Body of pancreas (tissue), 4 donors: ENCODE measurements at places on chromosomes 3 and 15.

GRCh38 chr3:184874709-184875644 lies 63.0 kb downstream of the VPS8 start:
- peak; percentile 6 for DNase-seq

- no peak for DNase-seq
These were observed 9.5 kb downstream of the H1-8 start for GRCh38 chr3:129552287-129553050.

- DNase-seq = no peak
These were observed 19.6 kb downstream of the TIMP4 start for GRCh38 chr3:12139111-12139511.

GRCh38 chr3:73759297-73759711 lies 134.6 kb upstream of the PDZRN3 start:
- DNase-seq = no peak

DNA sequence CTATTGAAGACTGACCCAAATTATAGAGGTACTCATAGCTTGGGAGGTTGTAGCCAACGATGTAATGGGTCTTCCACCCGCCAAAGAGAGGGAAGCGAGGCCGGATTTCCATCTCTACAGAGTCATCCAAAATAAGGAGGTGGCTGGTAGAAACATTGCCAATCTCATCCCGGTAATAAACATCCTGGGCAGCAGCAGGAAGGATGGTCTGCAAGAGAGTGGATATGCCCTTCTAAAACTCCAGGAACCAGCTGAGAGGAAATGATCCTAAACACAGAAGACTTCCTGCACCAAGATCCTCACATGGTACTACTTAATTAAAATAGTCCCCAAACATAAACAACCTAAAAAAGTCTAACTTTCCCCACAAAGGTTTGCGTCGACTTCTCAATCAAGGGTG lies 20.7 kb downstream of the RPN1 start:
- no peak for DNase-seq

DNA sequence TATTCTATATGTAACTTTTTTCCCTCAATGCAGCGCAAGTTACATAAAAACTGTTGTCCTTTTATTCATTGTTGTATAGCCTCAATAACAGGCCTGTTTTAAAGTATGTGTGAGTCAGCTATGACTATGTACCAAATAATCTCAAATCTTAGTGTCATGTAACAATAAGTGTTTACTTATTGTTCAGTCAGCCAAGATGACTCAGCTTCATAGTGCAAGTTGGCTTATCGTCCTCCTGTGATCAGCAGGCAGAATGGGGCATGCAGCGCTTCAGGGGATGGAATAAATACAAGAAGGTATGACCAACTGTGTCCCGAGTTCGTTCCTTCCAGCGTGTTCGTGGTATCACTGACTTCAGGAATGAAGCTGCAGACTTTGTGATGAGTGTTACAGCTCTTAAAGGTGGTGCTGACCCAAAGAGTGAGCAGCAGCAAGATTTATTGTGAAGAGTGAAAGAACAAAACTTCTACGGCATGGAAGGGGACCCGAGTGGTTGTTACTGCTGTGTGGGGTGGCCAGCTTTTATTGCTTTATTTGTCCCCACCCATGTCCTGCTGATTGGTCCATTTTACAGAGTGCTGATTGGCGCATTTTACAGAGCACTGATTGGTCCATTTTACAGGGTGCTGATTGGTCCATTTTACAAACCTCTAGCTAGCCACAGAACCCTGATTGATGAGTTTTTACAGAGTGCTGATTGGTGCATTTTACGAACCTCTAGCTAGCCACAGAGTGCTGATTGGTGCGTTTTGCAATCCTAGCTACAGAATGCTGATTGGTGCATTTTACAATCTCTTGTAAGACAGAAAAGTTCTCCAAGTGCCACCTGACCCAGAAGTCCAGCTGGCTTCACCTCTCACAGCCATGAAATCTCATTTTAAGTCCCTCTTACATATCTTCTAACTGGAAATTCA lies 1016.0 kb downstream of the MCTP2 start:
- no peak for DNase-seq

DNA sequence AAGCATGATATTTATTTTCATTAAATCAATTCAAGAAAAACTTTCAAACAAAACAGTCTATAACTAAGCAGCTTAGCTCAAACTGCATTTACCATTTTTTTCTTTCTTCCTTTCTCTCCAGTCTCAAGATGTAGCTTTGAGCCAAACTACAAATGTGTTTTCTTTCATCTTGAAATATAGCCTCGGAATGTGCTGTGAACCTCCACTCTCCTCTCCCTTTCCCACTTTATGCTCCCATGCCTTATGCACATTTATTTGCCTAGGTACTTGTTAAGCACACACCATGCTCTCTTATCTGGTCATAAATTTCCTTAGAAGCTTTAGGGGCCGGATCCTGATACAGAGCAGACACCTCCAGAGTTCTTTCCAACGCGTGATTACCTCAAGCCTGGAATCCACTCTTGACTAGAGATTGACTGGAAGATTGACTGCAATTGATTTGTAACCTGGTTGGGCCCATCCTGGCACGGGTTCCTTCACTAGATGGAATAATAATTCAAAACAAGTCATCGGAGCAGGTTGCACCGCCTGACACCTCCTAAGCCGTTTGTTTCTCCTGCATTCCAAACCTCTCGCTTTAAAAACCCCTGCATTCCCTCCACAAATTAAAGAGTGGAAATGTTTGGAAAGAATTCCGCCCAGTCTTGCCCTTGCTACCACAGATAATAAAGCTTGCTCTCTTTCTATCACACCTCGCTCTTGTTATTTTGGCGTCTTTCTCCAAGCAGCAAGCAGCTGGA lies 344.7 kb downstream of the CHL1 start:
- DNase-seq = no peak

DNA sequence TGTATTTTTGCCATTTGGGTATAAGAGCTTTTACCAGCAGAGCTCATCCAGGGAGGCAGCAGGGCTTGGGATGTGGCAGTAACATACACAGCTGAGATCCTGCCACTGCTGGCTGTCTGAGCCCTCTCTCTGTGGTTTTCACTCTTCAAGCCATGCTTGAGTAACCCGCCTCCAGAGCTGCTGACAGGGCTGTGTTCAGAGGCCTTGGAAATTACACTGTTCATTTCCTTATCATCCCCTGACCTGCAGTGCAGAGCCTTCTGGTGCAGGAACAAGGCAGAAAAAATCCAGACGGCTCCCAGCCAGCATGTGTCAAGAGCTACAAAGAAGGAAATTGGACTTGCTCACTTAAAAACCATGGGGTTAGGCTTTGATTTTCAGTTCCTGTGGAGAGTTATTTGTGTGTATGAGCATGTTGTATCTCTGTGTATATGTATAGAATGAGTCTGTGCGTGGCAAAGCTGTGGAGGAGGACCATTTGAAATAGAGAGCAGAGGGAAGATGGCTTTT lies 47.0 kb downstream of the ZNF609 start:
- DNase-seq = peak; percentile 78

DNA sequence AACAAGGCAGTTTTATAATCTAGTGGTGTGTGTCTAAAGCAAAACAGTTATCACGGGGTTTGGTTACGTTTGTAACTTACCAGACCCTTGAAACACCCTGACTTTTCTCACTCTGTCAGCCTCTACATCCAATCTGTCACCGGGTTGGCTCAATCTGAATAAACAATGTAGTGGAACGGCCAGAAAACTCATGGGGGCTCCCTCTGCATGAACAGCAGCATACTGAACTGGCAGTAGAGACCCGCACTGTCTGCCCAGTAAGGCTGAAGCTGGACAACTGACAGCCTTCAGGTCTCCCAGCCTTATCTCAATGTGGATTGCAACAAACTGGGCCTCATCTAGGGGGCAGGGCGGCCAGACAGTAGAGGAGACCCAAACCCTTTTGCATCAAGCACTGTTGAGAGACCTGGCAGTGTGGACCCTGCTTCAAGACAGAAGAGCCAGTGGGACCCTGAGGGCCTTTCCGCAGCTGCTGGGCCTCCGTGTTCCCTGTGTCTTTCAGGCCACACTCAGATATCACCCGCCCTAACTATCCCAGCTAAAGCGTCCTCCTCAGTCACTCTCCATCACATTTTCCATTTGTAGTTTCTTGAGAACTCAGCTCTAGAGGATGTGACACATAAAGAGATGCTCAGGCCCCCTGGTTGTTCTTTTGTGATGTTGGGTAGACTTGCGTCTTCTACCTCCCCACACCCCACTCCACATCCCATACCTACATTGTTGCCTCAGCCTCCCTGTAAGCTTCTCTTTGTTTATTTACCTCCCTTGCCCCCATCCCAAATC lies 181.2 kb upstream of the NR2E3 start:
- no peak for DNase-seq

- no peak for DNase-seq
These were observed 207.7 kb downstream of the NAALADL2 start for GRCh38 chr3:175066617-175067415.

DNA sequence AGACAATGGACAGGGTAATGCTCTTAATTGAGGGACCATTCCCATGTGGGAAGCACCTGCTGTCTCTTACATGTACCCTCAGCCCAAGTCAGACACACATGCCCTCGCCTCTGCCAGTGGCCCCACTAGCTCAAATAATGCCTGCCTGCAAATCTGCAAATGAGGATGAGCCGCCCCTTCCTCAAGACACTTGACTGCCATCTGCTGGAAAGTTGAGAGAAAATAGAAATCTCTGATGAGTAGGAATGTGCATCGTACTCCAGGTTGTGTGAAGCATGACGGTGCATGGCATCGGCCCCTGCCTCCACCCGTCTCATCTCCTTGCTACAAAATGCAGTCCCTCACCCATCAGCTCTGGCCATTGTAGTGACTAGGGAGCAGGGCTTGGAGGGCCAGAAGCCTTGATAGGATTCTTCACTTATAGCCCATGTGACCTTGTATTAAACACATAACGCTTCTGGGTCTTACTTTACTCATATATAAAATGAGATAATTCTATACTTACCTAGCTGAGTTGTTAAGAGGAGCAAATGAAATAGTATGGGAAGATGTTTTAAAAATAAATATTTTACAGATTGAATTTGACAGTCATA lies 6.3 kb upstream of the SCN5A start:
- no peak for DNase-seq

- no peak for DNase-seq
These were observed 4.4 kb downstream of the PAK6 start for GRCh38 chr15:40243126-40243810.

DNA sequence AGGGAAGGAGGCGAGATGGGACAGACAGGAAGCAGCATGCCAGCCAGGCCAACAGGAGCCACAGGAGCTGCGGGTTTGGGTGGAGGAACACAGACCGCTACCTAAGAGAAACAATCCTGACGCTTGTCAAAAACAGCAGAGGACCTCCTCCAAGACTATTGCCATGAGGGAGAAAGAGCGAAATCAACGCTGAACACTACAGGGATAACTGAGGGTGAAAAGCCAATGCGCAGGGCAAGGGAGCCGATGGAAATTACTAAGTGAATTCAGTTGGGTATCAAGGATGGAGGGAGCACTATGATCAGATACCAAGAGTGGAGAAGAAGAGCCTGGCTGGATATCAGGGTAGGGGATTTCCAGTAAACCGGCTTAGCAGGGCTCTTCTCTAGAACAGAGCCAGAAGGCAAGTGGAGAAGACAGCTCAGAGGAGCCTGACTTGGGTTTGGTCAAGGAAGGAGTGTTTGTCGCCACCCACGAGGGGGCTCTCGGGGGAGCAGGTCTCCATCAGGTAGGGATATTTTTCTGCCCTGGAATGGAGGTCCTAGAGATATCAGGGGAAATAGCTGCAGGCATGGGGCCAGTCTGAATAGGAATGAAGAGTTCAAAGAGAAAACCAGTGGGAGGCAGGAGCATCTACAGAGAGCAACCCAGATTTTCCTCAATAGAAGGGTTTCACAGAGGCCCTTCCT lies 48.4 kb downstream of the SLC41A3 start:
- no peak for DNase-seq

DNA sequence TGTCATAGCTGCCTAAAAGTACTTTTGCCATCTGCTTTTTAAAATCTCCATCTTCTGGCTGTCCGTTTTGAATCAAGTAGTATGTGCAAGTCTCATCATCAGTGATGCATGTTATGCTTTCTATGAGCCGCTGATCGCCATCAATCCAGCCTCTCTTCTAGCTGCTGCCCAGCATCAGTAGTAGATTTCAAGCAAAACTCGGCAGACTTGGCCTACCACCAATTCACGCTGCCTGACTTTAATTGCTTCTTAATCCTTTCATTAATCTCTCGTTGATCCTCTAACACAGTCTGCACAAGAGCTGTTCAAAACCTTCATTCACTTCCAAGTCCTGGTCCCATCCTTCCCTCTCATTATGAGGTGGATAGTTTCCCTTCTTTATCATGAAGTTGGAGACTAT lies 104.9 kb downstream of the NSUN3 start:
- no peak for DNase-seq

- DNase-seq = no peak
These were observed 6.7 kb upstream of the DAPK2 start for GRCh38 chr15:64052925-64053491.

DNA sequence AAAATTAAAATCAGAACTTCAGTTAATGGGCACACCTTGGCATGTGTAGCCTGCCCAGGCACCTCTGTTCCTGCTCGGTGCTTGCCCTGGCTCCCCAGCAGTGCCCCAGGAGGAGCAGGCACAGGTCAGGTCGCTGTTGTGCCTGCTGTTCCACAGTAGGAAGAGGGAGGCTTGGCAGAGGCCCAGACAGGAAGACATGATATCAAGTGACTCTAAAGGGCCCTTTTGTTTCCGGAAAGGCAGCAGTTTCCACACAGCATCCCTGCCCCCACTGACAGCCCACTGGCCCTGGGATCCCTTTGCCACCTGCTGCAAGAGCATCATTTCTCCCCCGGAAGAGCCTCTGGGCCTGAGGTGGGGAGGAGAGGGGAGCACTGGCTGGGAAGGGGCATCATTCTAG lies 40.5 kb upstream of the HES1 start:
- peak; percentile 77 for DNase-seq

GRCh38 chr3:124601190-124601589 lies 129.1 kb upstream of the UMPS start:
- no peak for DNase-seq

DNA sequence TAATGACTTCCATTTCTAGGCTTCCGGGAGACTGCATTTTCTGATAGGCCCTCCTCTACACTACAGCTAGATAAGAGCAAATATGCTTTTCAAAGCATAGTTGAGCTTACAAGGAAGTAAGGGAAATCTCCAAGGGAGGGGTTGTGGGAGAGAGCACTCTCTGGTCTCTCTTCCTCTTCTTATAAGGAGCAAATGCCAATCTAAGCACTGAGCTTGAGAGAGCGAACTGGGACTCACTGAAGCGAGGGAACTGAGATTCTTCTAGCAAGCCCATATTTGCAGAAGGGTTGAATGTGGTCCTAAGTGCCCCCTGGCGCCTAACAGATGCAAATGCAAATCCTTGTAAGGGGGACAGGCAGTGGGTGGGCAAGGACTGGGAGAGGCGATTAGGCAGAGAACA lies 164.8 kb downstream of the ERC2 start:
- no peak for DNase-seq

- no peak for DNase-seq
These were observed 78.4 kb upstream of the RAD18 start for GRCh38 chr3:9041626-9042025.

GRCh38 chr15:82933576-82933975 lies 18.9 kb downstream of the HOMER2 start:
- no peak for DNase-seq

- DNase-seq = no peak
These were observed 551.2 kb downstream of the MECOM start for GRCh38 chr3:169112153-169112892.

- no peak for DNase-seq
These were observed 201.6 kb downstream of the KCNAB1 start for GRCh38 chr3:156321945-156322344.
